ENCODE measurements at places on chromosomes 2 and 18. TPM values are rescaled to one million over a fixed set of nuclear protein-coding genes. Genes with fewer than 3 reads are reported as not detected.

The ALK gene
- not detected for total RNA-seq

The KCNE4 gene
- not detected for total RNA-seq

The MRPS5 gene
- 61.0 TPM for total RNA-seq

The VAMP8 gene
- 49.9 TPM for total RNA-seq

The EML6 gene
- total RNA-seq, result 1.7 TPM

The UPP2 gene
- not detected for total RNA-seq

The SAG gene
- total RNA-seq, result not detected

The RAB17 gene
- 10.6 TPM for total RNA-seq

DNA sequence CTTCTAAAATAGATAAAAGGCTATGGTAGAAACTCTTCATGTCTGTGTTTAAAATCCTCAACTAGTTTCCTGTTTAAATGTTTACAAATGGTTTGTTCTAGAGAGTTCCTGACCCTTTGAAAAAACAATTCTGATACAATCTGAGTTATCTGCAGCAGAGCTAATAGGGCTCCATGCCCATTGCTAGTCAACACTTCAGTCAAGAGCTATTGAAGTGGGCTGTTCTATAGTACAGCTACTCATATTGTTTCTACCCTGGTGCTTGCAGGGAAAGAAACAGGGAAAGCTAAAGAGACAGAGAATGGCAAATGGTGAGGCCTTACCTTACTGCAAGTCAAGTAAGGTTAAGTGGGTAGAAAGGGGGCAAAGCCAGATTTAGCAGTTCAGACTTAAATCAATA, 112.3 kb upstream of the CAVIN2 start:
- no peak for DNase-seq

DNA sequence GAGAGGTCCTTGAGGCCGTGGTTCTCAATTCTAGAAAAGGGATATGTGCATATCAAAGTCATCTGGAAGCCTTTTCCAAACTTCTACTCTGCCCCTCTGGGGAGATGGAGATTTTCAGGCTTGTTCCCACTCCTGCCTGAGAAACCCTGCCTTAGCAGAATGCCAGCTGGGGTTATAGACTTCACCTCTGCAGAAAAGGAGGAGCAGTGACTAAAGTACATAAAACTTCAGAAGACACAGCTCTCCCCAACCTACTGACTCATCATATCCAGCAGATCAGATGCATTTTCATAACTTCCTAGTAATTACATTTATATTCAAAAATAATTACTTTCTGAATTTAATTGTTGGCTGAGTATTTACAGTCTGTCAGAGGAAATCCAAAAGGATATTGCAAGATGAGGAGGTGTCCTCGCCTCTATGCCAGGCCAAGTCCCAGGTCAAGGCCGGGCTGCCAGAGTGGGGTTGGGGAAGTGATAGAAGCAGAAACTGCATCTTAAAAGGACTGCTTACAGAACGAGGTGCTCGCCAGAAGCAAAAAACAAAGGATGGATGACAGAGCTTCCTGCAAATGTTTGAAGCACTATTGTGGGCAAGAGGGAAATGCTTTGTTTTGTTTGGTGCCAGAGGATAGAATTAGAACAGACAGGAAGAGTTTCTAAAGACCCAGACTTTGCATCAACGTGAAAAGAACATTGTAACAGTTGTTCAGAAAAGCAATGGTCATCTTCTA, 75.6 kb upstream of the APCDD1 start:
- no peak for DNase-seq

GRCh38 chr2:74554820-74555531, 456 bp downstream of the DOK1 start:
- DNase-seq, result no peak

DNA sequence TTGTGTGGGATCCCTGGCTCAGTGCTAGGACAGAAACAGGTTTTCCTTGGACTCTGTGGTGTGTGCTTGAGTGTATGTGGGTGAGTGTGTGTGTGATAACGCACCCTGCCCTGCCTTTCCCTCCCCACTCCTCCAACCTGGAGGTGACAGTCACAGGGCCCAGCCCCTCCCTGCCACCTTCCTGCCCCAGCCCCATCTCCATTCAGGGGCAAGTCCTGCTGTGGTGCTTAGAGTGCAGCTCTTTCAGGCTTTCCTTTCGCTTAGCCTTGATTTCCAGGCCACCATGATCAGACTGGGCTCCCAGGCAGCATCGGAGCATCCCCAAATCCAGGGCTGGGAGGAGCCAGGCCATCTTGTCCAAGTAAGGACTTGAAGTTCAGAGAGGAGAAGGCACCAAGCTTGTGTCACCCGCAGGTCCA, 185.2 kb downstream of the ZFP36L2 start:
- DNase-seq, result no peak

GRCh38 chr2:38528534-38528933, 74.2 kb downstream of the HNRNPLL start:
- no peak for DNase-seq

DNA sequence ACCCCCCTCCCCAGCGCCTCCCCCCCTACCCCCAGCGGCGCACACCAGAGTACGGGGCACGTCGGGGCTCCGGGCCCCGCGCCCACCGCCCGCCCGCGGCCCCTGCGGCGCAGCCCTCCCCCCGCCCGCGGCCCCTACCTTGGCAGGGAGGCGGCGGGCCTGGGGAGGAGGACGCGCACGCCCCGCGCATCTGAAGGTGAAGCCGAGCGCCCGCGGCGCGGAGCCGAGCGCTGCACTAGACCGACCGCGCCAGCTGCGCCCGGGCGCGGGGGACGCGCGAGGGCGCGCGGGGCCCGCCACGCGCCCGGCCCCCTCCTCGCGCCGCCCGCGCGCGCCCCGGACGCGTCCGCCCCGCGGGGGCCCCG, at the start of gene ZNF516:
Gene ZNF516, minus strand, starts transcription at position 237 of the 365 bp plus-strand sequence. CDS start 52,188 bp downstream, outside the sequence.
- peak; percentile 26 for DNase-seq

GRCh38 chr2:236744281-236744705, 174.7 kb downstream of the ACKR3 start:
- DNase-seq, result peak; percentile 65

DNA sequence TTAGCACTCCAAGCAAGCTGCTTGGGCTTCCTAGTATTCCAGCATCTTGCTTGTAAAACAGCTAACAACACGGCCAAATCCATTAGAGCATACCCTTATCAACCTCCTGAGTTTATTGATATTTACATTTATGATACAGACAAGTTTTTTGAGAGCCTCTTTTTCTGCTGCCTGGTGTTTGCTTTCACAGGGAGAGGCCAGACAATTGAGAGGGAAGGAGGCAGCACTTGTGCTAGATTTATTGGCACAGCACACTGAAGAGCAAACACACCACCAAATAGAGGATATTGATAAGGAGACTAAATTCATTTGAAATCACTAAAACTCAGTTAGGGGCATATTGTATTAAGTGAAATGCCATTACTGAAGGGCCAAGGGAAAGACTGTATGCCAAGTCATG, 1142.3 kb upstream of the FANCL start:
- no peak for DNase-seq

- DNase-seq, result peak; percentile 39
These were observed 16.1 kb downstream of the WNT10A start for GRCh38 chr2:218896501-218897393.

DNA sequence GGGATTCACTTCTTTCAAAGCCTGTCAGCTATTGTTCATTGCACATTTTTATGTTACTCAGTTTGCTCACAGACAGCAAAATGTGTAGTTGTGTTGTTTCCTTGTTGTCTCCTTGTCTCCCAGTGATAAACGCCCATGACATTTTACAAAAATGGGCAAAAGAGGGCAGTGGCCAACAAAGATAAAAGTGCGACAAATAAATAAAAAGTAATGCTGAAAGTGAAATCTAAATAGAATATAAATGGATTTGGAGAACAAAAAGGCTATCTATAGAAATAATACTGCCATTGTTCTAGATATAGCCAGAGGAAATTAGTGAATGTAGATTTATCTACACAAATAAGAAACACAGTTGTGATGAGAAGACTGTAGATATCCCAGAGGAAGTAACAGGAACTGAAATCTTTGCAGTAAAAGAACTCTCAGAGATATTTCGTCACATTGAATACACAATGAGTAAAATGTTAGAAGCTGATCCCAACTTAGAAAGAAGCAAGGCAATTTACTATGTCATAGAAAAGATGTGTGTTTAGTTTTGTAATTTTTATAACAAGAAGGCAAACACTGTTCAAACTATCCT, 1186.2 kb upstream of the FAM98A start:
- no peak for DNase-seq

- no peak for DNase-seq
These were observed 73.7 kb upstream of the MAP3K20 start for GRCh38 chr2:173001664-173002604.

DNA sequence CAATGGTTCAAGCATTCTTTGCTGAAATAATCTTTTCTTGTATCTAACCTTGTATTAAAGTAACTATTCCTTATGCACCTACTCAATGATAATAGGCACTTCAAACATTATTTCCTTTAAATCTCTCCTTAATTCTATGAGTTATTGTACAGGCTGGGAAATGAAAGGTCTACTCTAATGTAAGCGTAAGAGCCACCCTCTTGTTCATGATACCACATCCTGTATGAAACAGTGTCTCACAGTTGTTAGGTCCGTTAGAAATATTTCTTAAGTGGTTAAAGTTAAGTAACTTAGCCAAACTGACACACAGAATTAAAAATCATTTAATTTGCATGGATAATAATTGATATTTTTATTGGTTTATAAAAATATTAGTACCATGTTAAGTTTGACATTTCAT, 162.5 kb upstream of the RPRM start:
- DNase-seq, result no peak

- peak; percentile 33 for DNase-seq
These were observed 7.4 kb downstream of the CXCR4 start for GRCh38 chr2:136110526-136110925.

DNA sequence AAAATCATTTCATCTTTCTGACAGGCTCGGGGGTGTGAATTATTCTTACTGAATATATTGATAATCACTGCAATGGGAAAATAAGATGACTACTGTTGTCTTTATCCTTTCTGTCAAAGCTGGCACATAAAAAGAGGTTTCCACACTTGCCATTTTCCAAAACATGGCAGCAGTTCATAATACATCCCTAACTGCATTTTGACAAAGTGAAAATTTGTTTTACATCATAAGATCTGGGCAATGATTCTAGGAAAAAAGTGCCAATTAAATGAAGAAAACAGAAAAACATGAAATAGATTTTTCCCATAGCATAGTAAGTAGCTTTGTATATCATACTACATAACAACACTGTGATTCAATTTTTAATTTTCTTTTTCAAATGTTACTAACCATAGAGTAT, 65.4 kb downstream of the ERBB4 start:
- DNase-seq, result no peak

GRCh38 chr2:160646684-160647444, 153.3 kb upstream of the RBMS1 start:
- DNase-seq, result peak; percentile 93

- DNase-seq, result no peak
These were observed 141.1 kb upstream of the HNMT start for GRCh38 chr2:137823196-137823595.

- DNase-seq, result peak; percentile 49
These were observed 124.3 kb upstream of the CYP26B1 start for GRCh38 chr2:72271766-72272641.

DNA sequence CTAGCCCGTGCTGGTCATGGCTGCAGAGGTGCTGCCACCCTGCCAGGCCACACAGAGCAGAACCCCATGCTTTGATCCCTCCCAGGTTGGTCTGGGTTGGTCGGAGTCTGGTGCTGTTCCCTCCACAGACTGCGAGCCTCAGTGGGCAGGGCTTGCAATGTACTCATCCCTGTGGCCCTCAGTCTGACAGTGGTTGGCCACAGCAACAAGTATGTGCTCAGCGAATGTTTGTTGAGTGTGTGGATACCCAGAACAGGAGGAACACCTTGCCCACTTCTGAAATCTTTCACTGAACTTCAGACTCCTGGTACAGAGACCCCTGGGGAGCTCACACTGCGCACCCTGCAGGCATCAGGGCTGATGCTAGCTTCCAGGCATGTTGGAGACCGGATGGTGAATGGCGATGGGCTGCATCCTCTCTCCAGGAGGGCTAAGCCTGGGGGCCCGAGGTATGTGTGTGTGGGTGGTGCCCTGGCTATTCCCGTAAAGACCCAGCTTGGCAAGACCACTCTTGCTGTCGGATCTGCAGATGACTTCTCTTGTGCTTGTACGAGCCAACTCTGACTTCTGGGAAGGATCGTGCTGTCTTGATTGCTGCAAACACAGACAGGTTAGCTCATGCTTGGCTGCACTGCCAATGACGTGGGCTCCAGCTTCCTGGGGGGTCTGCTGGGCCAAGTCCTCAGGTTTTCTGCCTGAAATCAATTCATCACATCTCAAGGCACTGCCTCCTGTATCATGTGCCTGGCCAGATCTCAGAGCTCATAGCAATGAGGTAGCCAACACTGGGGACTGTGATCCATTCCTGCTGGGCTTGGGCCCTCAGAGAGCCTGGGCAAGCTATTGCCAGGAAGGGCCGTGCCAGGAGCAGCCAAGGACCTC, 43.7 kb downstream of the RHOB start:
- peak; percentile 93 for DNase-seq

DNA sequence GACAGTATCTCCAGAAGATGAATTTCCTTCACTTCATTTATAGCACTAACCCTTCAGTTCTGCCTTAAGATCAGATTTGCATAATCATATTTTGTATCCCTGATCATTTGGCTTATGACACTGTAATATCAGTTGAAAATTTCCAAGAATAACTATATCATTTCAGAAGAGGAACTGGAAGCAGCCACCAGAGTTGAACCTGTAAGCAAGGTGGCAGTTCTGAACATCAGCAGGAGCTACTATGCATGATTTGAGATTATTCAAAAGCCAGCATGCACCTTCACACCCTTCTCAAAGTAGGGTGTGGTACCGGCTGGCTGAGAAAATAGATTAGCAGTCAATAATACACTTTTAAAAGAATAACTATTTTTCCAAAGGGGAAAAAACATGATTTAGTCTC, 328.2 kb downstream of the DLGAP1 start:
- DNase-seq, result no peak

DNA sequence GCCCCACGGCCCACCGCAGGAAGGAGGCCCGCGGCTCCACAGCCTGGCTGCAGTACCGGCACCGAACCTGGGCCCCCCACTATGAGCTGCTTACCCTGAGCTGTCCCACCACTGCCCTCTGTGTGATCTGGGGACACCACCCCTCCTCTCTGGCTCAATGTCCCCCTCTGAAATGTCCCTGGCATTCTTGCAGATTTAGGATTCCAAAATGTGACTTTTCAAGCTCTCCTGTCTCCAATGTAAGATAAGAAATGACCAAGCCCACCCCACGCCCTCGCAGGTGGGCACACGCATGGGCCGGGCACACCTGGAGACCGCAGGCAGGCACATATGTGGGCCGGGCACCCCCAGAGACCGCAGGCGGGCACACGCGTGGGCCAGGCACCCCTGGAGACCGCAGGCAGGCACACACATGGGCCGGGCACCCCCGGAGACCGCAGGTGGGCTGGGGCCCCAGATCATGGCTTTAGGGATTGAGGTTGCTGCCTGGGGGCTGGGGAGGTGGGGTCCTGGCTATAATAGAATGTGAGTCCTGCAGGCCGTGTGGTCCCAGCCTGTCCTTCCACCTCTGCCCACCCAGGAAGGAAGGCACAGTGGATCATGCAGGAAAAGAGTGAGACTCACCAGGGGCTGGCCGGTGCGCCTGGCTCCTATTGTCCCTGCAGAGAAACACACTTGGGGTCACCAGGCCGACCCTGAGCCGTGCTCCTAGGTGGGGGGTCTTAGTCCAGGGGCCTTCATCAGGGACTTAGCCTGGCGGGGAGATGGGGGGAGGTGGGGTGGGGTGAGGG, 7.2 kb downstream of the PDCD1 start:
- DNase-seq, result no peak
